ENCODE measurements at places on chromosomes 3 and 15.
A peak's percentile ranks its signal among the peaks of the same experiment; 100 is the strongest.

- no peak for DNase-seq
These were observed 564.7 kb downstream of the FOXP1 start for GRCh38 chr3:71018799-71019198.

- no peak for DNase-seq
These were observed 1.9 kb downstream of the SPINT1 start for GRCh38 chr15:40845511-40846284.

GRCh38 chr3:105970283-105970682 is 101.5 kb upstream of the CBLB start:
- peak; percentile 54 for DNase-seq

GRCh38 chr3:160748787-160749186 is 7.2 kb upstream of the PPM1L start:
- DNase-seq = no peak

DNA sequence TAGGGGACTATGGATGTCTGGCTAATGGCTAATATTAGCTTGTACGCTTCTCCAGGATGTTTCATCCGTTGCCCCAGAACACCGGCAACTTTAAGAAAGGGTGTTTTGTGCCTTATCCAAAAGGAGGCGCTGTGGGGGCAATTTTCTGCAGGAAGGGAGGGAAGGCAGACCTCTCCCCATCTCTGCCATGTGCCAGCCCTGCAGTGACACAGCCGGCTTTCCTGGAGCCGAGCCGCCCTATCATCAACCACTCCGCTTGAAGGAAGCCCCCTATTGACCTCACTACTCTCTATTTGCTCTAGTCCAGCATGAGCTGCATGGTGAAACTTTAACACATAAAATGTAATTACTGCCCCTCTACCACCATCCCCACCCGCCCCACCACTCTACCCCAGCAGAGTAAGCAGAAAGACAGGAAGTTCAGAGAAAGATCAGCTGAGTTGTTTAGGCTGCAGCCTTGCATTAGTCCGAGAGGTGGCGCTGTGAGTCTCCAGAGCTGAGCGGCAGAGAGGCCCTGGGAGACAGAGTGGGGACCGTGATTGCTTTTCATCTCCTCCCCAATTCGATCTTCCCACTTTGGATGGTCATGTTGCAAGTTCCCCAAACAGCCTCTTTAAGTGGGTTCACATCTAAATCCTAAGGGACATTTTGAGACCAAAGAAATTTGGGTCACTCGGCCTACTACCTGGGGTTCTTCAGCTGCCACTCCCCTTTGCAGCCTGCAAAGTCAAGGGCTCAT is 24.5 kb upstream of the RAD18 start:
- DNase-seq = peak; percentile 47

DNA sequence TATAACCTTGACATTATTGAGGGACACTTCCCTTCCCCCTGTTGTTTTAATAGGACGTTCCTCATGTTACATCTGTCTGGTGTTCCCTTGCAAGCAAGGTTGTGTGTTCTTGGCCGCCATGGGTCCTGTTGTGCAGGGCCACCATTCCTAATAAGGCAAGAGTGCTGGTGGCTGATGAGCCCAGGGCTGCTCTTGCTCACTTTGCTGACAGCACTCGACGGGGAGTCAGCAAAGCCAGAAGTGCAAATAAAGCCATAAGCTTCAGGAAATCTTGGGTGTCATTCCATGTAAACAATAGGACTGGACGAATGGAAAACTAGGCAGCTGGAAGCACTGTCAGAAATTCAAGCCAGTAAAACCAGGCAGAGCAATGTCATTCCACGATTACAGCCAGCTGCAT is 75.8 kb downstream of the SQOR start:
- no peak for DNase-seq

DNA sequence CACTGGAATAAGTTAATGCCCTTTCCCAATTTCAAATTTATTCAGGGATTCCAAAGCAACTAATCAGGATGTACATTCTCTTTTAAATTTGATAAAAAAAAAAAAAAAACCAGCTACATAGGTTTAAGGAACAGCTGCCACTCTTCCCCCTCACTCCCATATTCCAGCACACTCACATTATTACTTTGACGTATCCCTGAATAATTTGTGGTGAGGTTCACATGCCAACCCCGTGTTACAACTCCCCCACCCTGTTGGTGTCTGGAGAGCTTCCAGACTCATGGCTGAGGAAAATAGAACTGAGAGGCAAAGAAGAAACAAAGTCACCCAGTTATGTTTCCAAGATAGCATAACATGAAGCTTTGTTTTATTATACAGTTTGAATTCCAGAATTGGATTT is 300.5 kb upstream of the MME start:
- DNase-seq = no peak

DNA sequence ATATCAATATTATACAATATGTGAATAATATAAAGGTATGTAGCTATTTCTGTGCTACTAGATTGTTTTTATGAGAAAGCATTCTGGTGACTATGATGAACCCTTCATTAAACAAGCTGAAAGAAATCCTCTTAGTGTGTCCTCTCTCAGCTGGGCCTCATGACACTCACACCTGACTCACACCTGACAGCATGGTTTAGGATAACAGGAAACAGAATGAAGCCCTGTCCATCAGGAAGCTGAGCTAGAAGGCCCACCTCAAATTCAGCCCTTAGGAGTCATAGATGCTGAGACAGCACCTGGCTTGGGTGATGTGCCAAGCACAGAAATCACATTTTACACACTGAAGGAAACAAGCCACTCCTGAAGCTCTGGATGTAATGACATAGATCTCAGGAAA is 30.8 kb downstream of the CHCHD4 start:
- no peak for DNase-seq

DNA sequence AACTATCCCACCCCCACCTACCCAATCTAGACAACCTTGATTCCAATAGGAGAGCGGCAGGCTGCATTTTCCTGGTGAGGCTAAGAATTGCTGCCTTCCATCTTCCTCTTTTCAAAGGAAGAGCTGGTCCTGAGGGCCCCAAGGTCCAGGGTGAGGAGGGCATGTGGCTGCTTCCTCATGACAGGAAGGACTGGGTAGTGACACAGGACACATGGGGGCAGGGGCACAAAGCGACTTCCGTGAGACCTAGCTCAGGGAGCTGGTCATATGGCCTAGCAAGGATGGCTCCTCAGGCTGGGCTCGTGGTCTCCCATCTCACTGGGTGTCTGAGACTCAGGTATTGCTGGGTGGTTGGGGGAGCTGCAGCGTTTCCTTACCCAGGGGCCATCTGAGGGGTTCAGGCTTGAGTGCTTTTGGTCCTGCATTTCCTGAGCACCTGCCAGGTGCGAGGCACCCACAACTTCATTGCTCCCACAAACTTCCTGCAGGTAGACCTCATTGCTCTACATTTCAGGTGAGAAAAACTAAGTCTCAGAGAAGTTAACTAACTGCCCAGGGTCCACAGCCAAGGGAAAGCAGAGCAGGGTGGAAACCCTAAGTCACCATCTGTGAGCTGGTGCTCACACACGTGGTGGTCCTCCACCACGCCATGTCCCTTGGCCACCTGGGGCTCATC is 160.0 kb upstream of the TLE3 start:
- peak; percentile 93 for DNase-seq

DNA sequence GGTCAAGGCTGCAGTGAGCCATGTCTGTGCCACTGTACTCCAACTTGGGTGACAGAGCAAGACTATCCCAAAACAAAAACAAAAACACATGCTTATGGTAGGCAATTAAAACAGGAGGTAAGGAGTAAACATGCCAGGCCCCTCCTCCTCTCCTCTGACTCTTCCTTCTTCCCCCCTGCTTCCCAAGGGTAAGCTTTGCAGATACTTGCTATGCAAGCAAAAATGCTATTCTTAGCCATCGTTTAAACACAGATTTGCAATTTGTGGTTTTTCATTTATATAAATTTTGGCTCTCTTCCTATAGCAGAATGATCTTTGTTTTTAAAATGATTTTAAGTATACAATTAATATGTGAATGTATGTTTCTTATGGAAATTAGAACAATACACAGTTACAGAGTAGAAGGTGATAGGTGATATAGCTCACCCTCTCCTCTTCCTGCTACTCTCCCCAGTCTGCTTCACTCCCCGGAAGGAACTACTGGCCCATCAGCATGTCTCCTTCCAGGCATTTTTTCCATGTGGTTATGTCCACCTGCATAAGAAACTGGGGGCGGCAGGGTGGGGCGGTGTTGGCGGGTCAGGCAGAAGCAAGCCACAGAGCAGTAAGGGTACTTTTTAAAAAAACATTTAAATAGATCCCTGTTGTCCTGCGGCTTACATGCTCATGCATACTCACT is 42.1 kb downstream of the IGF1R start:
- no peak for DNase-seq

- DNase-seq = no peak
These were observed 13.2 kb downstream of the KLHL18 start for GRCh38 chr3:47295976-47296375.

- DNase-seq = no peak
These were observed 29.4 kb downstream of the EEFSEC start for GRCh38 chr3:128182656-128183055.

GRCh38 chr15:94061041-94061440 is 170.3 kb upstream of the MCTP2 start:
- no peak for DNase-seq

- DNase-seq = no peak
These were observed 94.5 kb downstream of the SEC22A start for GRCh38 chr3:123296261-123296660.

DNA sequence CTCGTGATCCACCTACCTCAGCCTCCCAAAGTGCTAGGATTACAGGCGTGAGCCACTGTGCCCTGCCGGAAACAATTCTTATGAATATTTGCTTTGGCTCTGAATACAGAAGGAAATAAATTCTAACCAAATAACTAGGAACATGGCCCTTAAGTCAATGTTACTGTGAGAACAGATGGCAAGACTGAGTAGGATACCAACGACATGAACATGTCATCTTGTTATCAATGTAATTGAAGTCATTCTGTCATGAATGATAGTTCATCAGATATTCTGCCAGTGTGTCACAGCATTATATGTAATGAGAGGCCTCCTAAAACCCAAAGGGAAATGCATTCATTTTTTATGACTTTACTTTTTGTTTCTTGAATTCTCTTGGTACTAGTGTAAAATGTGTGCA is 548.8 kb downstream of the MCTP2 start:
- no peak for DNase-seq

DNA sequence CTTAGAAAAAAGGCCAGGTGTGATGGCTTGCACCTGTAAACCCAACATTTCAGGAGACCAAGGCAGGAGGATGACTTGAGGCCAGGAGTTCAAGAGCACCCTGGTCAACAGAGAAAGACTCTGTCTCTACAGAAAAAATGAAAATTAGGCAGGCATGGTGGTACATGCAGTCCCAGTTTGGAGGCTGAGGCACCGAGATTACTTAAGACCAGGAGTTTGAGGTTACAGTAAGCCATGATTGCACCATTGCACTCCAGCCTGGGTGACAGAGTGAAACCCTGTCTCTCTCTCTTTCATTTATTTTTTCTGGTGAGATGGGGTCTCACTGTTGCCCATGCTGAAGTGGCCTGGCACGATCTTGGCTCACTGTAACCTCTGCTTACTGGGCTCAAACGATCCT is 24.7 kb downstream of the IP6K1 start:
- no peak for DNase-seq

DNA sequence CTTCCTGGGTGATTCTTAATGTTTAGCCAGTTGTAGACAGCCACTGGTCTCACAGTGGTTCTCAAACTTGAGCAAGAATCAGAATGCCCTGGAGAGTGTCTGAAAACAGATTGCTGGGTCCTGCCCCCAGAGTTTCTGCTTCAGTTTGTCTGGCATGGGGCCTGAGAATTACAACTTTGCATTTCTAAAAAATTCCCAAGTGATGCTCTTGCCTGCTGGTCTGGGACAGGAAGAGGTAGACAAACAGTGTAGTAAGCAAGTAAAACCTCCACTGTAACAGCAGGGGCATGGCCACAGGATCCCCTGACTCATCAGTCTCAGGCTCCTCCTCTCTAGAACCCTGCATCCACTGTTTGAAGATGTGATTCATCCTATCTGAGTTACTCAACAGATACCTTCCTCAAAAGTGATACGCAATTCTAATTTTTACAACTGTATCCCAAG is 36.5 kb downstream of the DZIP1L start:
- DNase-seq = peak; percentile 53

- DNase-seq = no peak
These were observed 1.6 kb upstream of the NTRK3 start for GRCh38 chr15:88258093-88258641.

DNA sequence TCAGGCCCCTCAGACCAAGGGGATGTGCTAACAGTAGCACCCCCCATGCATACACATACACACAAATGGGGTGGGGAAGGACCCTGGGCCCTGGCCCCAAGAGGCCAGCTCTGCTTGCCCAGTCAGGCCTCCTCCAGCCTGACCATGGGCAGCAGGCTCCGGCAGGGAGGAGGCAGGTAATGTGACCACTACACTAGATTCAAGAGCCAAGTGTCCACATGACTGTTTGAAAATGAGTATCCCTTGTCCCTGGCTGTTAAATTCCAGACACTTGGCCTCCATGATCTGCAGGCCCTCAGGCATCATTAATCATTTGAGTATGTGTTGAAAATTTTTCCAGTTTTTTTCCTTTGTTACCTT is 13.9 kb upstream of the GNAI2 start:
- DNase-seq = no peak

- no peak for DNase-seq
These were observed 11.5 kb upstream of the GATA2 start for GRCh38 chr3:128504533-128504915.

- no peak for DNase-seq
These were observed 51.8 kb downstream of the SMAD6 start for GRCh38 chr15:66753687-66754377.

DNA sequence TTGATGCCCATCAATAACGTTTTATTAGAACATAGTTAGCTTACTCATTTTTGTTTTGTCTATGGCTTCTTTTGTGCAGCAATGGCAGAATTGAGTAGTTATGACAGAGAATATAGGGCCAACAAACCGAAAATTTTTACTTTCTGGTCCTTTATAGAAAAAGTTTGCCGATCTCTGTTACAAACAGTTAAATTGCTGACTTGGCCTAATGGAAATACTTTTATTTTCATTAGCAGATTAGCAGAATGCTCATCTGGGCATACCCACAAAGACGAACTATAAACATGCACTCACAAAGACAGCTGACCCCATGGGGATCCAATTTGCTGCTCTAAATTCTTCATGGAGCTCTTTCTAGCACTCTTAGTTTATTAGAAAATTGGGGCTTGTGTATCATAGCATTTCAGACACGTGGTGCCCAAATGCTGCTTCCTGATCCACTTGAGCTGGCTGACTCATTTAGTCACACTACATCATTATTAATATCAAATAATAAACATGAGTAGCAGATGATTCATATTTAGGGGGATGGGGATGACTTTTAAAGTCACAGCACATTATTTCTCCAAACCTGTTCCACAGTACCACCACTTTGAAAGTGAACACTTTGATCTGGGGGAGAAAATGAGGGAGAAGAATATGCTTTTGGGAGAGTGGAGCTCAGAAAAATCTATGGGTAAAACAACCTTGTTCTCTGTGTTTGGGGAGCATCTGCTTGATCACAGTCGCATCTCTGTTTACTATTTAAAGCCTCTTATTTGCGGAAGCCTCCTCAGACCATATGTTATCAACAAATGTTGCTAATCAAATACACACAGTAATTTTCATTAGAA is 228.1 kb upstream of the FEZF2 start:
- DNase-seq = no peak

Data from CD14-positive monocyte (primary cell).